ENCODE measurements at places on chromosomes 12 and 14.

GRCh38 chr12:27859648-27860047 lies 79.6 kb upstream of the MANSC4 start:
- no peak for DNase-seq

- DNase-seq: no peak
Observed at GRCh38 chr12:118068445-118068844, 7.5 kb upstream of the WSB2 start.

DNA sequence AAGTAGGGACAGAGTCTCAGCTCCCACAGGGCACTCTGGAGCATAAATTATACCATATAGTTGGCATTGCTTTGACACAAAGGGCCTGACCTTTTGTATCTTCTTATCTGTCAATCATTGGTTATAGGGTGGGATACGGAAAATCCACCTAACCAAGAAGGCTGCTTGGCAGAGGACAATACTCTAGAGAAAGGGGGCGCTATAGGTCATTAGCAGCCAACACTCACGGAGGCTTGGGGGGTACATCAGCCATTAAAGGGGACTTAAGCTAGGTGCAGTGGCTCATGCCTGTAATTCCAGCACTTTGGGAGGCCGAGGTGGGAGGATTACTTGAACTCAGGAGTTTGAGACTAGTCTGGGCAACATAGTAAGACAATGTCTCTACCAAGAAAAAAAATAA lies 22.9 kb downstream of the SPTSSA start:
- no peak for DNase-seq

GRCh38 chr12:77229640-77230442 lies 164.5 kb upstream of the E2F7 start:
- DNase-seq: no peak

- peak; percentile 25 for DNase-seq
Observed at GRCh38 chr14:72792051-72792788, 101.7 kb downstream of the DPF3 start.

GRCh38 chr14:99029916-99030305 lies 242.1 kb downstream of the BCL11B start:
- no peak for DNase-seq

DNA sequence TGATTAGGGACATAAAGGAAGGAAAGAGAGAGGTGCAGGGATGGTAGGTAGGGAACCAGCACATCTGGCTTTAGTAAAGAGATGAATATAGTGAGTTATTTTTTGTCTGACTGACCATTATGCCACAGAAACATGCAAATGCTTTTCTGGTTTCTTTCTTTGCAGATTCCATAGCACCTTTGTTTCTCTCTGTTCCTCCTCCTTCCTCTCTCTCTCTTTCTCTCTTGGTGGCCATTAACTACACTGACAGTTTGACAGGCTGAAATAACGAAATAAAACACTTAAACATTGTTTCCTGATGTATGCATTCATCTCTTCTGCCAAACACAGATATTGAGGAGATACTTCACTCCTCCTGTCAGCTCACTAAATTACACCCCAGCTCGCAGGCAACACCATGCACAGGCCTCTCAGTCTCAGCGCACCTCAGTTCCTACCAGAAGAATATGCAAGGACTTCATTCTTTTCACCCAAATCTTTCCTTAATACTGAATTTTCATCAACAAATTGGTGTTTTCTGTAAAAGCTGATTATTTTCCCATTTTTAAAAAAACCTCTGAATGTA lies 406.9 kb upstream of the SOX5 start:
- no peak for DNase-seq

GRCh38 chr14:93914278-93914677 lies 12.9 kb upstream of the FAM181A start:
- no peak for DNase-seq

- DNase-seq: no peak
Observed at GRCh38 chr12:28331130-28331529, 140.9 kb downstream of the CCDC91 start.

DNA sequence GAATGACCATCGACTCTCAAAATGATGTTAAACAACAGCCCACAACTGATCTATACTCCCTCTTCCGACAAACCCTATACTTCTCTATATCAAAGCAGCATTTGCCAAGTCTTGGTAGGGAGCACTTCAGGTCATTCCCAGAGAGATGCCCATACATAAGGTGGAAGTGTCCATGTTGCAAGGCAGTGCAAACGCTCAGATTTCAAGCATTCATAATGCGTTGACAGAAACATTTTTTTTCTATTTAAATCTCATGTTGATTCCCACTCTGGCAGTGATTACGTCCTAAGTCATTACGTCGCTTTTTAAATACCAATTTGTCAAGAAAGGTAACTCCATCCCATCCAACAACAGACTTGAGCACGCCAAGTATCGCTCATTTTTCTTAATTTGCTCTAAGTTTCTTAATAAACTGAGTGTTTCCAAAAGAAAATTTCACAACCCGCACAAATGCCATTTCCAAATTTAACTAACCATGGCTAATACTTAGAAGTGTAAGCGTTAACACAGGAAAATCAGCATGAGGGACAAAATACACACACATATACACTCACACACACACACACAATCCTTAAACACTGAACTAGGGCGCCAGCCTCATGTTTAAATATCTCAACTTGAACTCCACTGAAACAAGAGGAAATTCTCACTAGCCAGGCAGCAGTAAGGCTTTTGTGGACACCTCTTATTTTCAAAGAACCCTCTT lies 1.1 kb downstream of the GXYLT1 start:
- no peak for DNase-seq

DNA sequence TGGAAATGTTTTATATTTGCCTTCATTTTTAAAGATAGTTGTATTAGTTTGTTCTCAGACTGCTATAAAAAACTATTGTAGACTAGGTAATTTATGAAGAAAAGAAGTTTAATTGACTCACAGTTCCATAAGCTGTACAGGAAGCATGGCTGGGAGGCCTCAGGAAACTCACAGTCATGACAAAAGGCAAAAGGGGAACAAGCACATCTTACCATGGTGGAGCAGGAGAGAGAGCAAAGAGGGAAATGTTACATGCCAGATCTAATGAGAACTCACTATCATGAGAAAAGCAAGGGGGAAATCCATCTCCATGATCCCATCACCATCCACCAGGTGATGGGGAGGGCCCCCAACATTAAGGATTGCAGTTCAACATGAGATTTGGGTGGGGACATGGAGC lies 35.5 kb upstream of the UNC79 start:
- DNase-seq: no peak

- no peak for DNase-seq
Observed at GRCh38 chr12:109185441-109185840, 69.1 kb downstream of the ACACB start.

GRCh38 chr14:75150150-75150549 lies 23.3 kb upstream of the NEK9 start:
- no peak for DNase-seq

DNA sequence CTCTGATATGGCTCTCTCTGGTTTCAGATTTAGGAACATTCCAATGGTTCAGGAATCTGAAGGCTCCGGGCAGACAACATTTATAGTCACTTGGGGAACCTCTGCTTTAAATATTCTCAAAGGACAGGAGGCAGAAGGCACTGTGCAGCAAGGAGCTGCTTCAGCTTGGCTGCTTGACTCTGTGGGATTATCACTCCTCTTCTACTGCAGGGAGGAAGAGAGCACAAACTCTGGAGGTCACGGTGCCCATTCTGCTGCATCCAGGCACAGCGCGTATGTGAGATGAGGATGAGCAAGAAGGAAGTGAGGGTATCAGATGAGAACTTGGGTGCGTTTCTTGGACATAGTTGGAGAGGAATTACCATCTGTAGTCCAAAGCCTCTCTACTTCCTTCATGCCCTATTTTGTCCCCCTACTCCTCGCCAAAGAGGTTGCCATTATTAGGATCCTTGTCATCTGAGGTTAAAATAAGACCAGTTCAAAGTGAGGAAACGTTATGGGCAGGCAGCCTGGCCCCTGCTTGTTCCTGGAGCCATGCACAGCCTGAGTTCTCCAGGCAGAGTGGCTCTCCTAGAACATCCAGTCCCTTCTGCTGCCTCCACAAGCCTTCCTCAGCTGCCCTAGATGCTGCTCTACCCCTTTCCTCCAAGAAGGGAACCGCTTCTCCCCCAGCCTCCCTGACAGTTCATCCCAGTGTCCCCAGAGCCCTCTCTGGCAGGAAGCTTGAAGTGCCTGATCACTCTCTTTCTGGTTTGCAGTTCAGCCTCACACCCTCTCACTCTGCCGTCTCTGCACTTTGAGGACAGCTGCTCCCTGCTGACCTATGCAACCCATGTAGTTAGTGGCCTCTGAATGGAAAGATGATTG lies 12.5 kb downstream of the FGF6 start:
- DNase-seq: no peak

DNA sequence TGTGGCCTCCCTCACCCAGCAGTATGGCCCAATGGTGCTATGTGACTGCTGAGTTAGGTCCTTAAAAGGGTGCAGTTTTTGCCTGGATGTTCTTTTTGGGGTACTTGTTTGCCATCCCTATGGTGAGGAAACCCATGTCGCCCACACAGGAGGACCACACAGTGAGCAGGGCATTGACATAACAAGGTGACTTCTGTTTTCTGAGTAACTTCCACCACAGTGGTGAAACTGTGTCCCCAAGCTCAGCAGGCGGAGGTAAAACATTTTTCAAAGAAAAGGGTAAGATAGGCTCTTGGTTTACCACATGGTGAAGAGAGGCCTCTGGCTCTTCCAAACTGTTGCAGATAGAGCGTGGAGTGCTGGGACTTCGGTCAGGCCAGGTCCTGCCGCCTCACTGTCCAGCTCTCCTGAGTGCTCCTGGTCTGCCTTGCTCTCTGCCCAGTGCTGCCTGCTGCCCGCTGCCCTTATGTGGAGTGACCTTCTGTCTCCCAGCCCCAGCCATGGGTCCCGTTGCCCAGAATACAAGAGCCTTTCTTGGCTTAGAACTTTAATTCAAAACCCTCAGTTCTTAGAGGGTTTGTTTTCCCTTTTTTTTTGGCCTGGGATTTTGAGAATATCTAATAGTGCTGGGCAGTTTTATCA lies 54.0 kb downstream of the TRAF3 start:
- no peak for DNase-seq

GRCh38 chr12:1836854-1837421 lies 16.6 kb downstream of the LRTM2 start:
- DNase-seq: no peak

DNA sequence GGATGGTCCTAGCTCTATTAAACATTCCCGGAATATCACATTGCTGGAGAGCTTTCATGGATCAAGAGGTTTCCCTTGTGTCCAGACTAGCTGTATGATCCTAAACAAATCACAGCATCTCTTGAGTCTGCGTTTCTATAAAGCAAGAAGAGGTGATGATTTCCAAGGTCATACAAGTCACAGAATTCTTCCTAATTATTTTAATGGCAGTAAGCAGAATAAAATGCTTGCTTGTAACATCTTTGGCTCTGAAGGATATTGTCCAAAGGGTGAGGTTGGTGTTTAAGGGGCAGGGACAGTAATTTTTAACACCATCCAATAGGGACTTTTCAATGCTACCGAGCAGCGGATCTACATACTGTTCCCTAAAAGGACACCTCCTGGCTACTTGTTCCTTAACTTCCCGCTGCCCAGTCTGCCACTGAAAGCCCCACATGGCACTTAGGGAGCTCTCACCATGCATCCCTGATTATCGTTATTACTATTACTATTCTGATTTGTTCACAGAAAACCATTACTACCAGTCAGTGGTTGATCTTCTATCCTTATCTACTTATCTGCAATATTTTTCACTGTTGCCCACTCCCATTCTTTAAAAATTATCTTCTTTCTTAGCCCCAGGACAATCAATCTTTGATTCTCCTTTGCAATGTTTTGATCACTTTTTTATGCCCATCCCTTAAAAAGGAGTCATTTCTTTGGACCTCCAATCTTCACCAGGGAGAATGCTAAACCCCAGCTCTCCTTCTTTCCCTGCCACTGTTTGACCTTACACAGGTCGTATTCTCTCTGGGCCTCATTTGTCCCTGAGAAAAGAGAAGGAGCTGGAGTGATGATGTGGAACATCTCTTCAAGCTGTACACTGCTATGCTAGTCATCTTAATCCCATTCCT lies 4.0 kb upstream of the PCED1B start:
- DNase-seq: no peak

GRCh38 chr14:40911141-40911540 lies 695.5 kb upstream of the LRFN5 start:
- no peak for DNase-seq

DNA sequence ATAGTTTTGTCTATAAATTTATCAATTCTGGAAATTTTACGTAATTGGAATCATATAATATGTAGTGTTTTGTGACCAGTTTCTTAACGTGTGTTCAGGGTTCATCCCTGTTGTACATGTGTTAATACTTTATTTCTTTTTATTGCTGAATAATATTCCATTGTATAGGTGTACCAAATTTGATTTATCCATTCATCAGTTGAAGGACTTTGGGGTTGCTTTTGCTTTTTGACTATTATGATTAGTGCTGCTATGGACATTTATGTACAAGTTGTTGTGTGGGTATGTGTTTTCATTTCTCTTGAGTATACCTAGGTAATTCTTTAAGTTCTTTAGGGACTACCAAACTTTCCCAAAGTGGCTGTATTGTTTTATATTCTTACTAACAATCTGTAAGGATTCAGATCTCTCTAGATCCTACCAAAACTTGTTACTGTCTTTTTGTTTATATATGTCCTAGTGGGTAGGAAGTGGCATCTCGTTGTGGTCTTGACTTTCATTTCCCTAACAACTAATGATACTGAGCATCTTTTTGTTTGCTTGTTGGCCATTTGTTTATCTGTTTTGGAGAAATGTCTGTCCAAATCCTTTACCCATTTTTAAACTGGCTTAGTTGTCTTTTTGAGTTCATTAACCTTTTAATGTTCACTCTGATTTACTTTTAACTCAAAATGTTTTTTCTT lies 14.9 kb downstream of the VRK1 start:
- no peak for DNase-seq

DNA sequence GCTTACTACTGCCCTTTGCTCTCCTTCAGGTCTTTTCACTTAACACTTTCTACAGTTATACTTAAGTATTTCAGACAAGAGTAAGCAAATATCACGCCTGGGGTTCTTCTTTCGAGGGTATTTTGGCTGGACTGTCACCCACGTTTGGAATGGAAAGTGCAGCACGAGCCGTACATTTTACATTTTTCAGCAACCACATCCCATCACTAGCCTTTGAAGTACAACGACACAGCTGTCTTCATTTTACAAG lies 349 bp upstream of the FAM177A1 start:
- DNase-seq: no peak

DNA sequence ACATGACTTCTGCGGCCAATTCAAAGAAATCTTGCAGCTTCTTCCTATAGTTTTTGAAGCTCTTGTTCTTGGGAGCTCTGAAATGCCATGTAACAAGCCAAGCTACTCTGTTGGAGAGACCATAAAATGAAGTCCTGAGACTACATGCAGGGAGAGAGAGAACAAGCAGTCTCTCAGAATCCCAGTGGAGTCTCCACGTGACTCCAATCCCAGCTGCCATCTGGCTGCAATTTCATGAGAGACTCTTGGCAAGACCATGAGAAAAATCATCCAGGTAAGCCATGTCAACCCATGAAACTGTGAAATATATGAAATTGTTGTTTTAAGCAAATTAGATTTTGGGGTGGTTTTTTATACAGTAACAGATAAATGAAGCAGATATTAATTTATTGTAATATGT lies 54.4 kb downstream of the KLRG1 start:
- DNase-seq: no peak

- no peak for DNase-seq
Observed at GRCh38 chr14:57244106-57244505, 24.6 kb downstream of the EXOC5 start.

Measured in hypothalamus (tissue), 51 donors.